ENCODE measurements at places on chromosomes 3 and 15.

DNA sequence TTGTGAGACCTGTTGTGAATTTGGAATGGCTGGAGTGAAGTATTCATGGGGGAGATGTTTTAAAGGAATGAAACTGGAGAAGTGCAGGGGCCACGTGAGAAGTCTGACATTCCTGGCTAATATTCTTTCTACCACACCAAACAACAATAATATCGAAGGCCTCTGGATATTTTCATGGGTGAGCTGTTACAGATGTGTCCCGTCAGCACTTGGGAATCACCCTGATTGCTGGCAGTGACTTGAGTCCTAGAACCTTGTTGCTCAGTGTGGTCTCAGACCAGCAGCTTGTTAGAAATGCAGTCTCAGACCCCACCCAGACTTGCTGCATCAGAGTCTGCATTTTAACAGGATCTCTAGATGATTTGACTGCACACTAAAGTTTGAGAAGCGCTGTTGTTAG is 113.8 kb downstream of the ITPR1 start:
- no peak for DNase-seq

- no peak for DNase-seq
Measured at GRCh38 chr3:5059782-5060181, 62.3 kb upstream of the ARL8B start.

DNA sequence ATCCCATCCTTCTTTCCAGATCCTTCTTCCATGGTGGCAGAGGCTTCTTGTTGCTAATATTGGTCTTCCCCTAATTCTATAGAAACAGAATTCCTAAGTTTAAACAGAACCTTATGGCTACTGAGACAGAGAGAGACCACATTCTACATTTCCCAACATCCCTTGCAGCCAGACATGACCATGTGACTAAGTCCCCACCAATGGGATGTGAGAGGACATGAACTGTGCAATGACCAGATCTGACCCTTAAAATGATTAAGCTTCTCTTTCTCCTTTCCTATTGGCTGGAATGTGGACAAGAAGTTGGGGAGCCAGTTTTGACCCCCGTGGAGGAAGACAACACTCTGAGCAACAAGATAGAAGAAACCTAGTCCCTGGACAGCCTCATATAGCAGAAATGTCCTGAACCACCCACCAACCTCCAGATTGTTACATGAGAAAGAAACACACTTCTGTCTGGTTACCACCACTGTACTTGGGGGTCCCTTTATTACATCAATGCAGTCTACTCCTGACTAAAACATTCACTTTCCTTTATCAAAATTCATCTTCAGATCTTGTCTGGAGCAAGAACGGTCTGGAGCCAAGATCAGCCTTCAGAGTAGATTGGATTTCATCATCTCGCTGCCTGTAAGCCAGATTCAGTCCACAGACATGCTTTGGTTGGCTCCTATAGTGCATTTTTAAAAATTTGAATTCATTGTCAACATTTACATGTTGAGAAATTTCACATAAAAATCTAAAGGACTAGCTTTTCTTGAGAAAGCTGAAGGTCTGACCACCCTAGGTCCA is 183.9 kb downstream of the SHQ1 start:
- no peak for DNase-seq

DNA sequence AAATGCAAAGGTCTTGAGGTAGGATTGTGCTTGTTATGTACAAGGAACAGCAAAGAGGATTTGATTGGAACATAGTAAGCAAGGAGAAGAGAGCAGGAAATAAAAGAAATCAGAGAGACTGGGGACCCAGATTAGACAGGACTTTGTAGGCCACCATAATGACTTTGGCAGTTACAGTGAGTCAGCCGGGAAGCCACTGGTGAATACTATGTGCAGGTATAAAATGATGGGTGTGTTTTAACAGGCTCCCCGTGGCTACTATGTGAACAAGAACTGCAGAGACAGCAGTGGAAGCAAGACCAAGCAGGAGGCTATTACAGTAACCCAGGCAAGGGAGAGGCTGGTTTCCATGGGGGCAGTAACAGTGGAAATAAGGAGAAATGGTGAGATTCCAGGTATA is 55.2 kb downstream of the NPTN start:
- no peak for DNase-seq

- no peak for DNase-seq
Measured at GRCh38 chr15:64398575-64398974, 10.9 kb downstream of the TRIP4 start.

- no peak for DNase-seq
Measured at GRCh38 chr3:76147846-76148245, 362.5 kb upstream of the ZNF717 start.

GRCh38 chr3:45582430-45582829 is 12.1 kb upstream of the LIMD1 start:
- peak; percentile 28 for DNase-seq

DNA sequence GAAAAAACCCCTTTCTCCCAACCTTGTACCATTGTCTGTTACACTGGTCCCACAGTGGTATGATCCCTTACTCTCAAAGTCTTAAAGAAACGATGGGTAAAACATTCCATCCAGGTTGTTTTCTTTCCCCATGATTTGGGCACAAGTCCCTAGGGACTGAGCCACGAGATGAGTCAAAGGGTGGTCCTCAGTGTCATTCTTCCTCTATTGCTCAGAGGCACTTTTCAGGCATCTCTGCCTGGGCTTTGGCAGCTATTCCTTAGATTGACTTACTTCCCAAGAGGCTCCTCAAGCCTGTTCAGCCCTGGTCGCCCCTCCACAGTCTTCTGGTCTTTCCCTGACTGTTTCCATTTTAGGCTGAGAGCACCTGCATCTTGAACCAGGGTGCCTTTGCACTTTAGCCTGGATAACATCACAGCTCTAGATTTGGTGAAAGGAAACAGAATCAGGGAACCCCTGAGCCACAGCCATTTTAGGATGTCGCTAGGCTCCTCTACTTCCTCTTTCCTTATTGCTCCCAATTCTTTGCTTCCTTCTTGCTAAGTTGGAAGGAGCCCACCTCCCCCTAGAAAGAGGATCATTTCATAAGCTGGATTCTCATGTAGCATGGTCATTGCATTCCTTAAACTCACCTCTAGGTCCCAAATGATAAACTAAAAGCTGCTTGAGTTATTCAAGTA is 131.0 kb upstream of the TPRG1 start:
- DNase-seq = no peak

DNA sequence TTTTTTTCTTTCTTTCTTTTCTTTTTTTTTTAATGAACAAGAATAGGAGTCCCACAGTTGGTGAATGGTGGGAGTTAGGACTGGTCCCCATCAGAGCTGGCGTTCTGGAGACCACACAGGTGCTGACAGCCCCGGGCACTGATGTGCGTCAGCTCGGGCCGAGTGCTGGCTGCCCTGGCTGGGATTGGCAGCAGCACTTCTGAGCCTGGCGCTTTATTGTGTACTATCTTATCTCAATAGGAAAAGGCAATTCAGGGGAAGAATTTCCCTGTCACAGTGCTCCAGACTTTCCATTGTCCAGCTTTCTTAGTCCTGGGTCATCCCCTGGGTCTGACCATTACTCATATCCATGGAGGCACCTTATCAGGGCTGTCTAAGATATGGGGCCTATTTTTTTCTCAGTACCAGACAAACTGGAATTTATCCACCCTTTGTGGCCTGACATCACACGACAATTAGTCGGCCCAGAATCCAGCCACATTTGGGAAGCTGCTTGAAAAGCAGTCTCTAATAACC is 54.1 kb downstream of the TMEM44 start:
- DNase-seq = no peak

Measured in HFFc6 (cell line).